ENCODE measurements at places on chromosomes 7 and 10.

DNA sequence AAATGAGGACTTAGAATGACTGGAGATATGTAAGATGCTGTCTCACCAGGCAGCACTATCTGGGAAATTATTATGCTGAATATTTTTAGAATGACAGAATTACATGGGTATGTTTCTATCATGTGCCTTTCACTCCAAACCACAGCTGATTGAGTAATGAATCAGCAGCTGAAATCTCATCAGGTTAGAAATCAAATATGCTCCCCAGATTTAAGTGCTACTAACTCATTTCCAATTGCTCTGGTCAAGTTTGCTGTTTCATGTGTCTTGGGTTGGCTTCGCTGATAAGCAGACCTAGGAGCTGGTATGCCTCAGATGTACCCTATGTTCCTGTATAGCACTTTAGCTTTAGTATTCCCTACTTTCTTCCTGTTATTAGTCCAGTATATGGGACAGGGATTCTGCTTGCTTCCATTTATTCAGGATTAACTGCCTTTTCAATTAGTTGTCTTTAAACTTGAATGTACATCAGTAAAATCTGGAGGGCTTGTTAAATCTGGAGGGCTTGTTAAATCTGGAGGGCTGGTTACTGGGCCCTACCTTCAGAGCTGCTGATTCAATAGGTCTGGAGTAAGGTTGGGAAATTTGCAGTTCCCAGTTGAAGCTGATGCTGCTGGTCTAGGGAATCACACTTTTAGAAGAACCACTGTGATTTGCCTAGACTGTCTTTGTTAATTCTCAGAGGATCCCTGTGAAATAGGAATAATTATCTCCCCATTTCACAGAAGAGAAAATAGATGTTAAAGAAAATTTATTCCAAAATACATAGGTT is 172.9 kb downstream of the DKK1 start:
- DNase-seq, result no peak

GRCh38 chr7:99465421-99465768 is 572 bp downstream of the ATP5MF start:
- DNase-seq, result no peak

GRCh38 chr7:35828817-35829216 is 28.0 kb downstream of the SEPTIN7 start:
- no peak for DNase-seq

DNA sequence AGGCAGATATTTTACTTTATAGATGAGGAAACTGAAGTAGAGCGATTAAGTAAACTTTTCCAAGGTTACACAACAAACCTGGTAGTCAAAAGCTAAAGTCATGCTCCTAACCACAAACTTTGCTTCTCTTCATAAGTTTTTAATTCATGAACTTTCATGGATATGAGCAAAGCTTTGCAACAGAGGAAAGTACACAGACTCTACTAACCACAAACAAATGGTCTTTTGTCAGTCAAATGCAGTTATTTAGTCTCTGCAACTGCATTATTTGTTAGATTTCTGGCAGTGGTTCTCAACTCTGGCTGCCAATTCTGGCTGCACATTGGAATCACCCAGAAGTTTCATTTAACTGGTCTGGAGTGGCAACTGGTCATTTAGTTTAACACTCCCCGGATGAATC is 140.6 kb upstream of the TMEM168 start:
- no peak for DNase-seq

DNA sequence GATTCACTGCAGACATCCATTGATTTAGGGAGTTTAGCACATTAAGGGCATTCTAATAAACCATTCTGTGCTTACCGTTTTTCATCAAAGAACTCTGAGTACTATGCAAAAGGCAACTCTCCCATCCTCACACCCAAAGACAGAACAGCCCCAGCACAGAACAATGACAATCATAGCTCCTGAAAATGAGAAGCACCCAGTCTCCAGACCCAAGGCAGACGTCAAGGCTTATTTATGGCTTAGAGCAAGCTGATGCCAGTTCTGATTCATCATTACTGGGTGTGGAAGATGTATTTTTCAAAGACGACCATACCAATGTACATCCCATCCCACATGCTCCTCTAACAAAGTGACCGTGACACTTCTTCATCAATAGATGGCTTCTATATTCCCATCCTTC is 67.6 kb downstream of the OSBPL3 start:
- DNase-seq, result no peak

- DNase-seq, result no peak
Measured at GRCh38 chr7:184294-185264, 7.8 kb upstream of the FAM20C start.

Measured in stimulated activated naive CD4-positive, alpha-beta T cell (primary cell).